Dermis blood vessel endothelial cell (primary cell): ENCODE measurements at places on chromosomes 16 and 17.

GRCh38 chr17:4947411-4948165 is 742 bp downstream of the PFN1 start:
- DNase-seq, result peak; percentile 45

DNA sequence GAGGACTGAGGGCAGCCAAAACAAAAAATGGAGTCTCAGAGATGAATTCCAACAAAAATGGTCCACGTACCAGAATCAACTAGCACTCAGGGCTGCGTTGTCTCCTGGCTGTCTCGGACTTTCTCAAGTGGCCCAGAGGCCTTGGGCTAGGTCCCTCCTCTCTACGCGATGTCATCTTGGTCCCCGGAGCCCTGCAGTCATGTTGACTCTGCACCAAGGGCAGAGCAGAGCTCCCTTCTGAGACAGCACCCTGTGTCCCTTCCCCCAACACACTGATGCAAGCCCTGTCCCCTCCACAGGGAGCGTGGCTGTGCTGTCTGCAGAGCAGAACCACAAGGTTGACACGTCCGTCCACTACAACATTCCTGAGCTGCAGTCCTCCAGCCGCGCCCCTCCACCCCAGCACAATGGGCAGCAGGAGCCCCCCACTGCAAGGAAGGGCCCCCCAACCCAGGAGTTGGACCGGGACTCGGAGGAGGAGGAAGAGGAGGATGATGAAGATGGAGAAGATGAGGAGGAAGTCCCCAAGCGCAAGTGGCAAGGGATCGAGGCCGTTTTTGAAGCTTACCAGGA is 20.8 kb downstream of the GINS2 start:
- no peak for DNase-seq

DNA sequence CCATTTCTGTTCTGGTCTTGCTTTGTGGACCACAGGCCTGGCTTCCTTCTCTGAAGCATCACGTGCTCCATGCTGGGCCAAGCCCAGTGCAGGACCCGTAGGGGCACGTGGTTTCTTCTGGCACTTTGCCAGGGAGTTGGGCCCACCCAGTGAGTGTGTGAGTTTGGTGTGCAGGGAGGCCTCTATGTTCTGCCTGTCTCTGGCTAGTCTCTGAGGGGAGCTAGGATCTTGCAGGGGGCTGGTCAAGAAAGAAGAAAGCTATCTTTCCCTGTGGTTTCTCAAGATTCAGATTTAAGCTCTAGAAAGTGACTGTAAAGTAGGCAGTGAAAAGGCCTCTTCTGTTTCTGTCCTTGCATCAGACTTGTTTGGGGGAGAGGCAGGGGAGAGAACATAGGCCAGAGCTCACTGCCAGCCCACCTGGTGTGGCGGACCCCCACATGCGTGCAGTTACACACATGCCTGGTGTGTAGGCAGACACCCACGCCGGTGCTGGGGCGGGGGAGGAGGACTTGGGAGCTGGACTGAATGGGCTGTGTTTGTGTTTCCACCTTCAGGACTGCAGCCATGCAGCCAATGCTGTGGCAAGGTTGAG is 11.8 kb downstream of the LASP1 start:
- DNase-seq, result peak; percentile 53

DNA sequence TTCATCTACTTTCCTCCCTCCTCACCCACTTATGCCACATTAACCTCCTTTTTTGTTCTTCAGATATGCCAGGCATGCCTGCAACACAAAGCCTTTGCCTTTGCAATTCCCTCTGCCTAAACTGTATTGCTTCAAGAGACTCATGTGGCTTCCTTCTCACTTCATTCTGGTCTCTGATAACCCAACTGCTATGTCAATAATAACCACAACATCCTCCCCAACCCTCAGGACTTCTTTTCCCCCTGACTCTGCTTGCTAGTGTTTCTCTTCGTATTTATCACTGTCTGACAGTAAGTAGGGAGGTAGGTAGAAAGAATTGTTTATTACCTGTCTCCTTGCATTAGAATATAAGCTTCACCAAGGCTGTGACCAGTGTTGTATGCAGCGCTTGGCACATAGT is 22.4 kb downstream of the RBL2 start:
- DNase-seq, result no peak

DNA sequence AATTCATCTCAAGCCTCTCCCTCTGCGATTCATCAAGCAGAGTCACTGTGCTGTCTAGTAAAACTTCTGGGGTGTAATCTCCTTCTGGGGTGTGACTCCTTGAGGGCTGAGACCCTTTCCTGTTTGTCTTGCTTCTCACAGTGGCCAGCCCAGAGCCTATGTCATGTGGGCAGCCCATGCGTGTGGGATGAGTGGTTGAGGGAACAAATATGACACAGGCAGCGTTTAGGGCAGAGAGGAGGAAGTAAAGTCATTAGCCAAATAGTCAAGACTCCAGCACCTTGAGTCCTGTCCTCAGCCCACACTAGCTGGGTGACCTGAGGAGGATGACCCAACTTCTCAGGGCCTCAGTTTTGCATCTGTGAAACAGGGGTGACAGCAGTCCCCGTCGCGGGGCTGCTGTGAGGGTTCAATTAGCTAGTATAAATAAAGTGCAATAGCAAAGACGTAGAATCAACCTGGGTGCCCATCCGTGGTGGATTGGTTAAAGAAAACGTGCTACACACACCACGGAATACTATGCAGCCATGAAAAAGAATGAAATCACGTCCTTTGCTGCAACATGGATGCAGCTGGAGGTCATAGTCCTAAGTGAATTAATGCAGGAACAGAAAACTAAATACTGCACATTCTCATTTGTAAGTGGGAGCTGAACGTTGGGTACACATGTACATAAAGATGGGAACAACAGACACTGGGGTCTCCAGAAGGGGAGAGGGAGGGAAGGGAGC is 4.5 kb upstream of the ITGAX start:
- no peak for DNase-seq

DNA sequence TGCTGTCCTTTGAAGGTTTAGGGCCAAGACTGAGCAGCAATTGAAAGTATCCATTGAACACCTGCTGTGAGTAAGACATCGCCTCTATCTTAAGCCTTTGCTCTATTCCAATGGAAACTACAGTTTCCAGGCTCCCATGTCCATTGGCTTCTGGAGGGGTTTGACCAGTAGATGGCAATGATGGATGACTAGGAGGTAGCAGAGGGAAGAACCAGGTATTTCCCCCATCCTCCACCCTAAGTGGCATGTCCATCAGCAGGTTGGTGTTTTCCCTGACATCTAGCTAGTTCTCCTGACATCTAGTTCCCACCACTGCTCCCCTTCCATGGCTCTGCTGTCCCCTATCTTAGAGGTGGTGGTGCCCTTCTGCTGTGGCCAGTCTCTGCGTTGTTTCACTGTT is 58.7 kb downstream of the CENPV start:
- DNase-seq, result no peak

DNA sequence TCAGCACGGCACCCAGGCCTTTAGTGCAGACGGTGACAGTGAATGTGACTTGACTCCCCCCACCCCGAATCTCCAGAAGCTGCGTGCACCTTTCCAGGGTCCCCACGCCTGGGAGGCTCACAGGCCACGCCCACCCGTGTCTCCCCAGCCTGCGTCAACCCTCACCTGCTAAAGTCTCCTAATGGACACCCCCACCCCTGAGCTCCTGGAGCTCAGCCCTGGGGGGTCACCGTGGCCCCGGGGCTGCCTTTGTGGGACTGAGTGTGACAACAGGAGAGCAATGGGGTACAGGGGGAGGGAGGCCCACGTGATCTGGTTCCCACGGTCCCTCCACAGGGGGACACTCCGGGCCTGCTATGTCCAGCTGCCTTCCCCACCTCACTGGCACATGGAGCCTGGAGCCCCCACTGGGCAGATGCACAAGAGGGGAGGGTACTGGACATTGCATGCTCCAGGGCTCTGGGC is 7.4 kb upstream of the FASN start:
- no peak for DNase-seq
